CD4-positive, alpha-beta memory T cell (primary cell): ENCODE measurements at places on chromosomes 16 and 17. TPM values are rescaled to one million over a fixed set of nuclear protein-coding genes. Genes with fewer than 3 reads are reported as not detected.

The ST6GALNAC2 gene
- 3.3 TPM for total RNA-seq

DNA sequence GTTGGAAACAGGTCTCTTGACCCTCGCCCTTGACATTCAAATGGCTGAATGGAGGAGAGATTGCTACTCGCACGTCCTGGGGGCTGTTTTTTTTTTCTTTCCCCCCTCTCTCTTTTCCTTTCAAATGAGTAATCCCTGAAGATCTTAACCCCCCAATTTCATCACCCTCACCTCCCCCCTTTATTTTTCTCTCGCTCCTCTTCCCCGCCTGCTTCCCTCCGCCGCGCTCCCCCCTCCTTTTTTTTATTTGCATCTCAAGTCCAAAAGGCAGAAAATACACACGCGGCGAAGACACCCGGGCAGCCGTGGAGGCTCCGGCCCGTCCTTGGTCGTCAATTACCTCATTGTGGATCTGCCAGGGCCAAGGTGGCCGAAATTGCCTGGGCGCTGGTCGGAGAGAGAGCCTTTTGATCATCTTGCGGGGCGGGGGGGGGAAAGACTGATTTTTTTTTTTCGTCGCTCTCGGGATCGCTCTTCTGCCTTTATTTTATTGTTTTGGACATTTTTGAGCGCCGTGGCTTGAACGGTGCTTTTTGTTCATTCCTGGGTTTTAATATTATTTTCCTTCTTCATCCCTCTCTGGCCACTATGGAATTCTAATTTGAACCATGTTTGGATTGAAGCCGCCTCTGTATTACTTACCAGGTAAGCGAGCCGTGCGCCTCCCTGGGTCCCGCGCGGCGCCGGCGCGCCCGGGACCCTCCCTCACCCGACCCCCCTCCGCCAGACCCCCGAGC is 57.2 kb upstream of the GSE1 start:
- DNase-seq: peak; percentile 24
- H3K36me3 ChIP-seq: no peaks in the 10 kb centered on the region
- H3K27me3 ChIP-seq: no peaks in the 10 kb centered on the region
- H3K27ac ChIP-seq: peak overlapping the region; percentile 69
- H3K4me1 ChIP-seq: peaks cover 21% of the 10 kb centered on the region

The SLC9A5 gene
- 2.1 TPM for total RNA-seq

DNA sequence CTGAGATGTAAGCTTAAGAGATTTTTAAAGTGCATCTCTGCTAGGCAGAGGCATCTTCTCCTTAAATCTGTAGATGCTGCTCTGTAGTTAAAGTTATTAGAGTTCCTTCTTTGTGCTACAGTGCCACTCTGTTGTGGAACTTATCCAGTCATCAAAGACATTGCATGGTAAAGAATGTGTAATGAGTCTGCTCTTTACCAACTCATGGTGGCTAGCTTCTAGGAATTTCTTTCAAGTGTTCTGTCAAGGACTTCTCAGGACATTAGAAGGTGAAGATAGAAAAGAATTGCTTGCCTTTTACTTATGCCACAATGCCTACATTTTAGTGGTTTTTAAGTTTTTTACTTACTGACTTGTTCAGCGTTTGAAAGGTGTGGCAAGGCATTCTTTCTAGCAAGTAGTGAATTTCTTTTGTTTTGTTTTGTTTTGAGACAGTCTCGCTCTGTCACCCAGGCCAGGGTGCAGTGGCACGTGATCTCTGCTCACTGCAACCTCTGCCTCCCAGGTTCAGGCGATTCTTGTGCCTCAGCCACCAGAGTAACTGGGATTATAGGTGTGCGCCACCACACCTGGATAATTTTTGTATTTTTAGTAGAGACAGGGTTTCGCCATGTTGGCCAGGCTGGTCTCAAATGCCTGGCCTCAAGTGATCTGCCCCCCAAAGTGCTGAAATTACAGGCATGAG is 20.3 kb upstream of the ARL2BP start:
- H3K4me3 ChIP-seq: no peak overlapping the region
- DNase-seq: no peak
- H3K27ac ChIP-seq: no peak overlapping the region
- no peaks in the 10 kb centered on the region for H3K27me3 ChIP-seq
- peaks cover 57% of the 10 kb centered on the region for H3K36me3 ChIP-seq

DNA sequence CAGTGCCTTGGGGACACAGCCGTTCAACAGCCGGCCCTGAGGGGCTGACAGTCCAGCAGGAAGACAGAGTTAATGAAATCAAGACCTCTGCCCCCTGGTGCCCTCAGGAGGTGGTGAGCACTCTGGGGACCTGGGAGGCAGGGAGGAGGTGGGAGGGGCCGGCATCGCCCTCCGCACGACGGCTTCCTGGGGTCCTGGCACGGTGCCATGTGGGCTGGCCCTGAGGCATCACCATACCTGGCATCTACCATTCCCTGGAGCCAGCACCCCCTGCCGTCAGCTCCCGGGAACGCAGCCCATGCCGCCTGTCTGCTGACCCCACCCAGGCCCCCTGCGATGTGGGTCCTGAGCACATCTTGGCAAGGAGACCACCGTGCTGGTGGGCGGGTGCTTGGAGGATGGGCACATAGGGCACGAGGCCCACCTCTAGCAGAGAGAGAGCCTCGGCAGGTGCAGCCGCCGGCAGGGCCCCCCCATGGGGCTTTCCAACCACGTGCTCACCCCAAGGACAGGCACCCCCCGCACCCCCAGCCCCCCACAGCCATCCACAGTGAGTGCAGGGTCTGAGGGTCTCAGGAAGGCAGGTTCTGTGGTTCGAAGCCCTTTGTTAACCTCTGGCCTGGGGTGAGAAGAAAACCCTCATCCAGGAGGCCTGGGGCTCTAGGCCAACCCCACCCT is 52.5 kb downstream of the ZFPM1 start:
- no peak overlapping the region for H3K27ac ChIP-seq
- H3K36me3 ChIP-seq: no peaks in the 10 kb centered on the region
- no peaks in the 10 kb centered on the region for H3K27me3 ChIP-seq
- no peak overlapping the region for H3K4me3 ChIP-seq
- DNase-seq: peak; percentile 70

DNA sequence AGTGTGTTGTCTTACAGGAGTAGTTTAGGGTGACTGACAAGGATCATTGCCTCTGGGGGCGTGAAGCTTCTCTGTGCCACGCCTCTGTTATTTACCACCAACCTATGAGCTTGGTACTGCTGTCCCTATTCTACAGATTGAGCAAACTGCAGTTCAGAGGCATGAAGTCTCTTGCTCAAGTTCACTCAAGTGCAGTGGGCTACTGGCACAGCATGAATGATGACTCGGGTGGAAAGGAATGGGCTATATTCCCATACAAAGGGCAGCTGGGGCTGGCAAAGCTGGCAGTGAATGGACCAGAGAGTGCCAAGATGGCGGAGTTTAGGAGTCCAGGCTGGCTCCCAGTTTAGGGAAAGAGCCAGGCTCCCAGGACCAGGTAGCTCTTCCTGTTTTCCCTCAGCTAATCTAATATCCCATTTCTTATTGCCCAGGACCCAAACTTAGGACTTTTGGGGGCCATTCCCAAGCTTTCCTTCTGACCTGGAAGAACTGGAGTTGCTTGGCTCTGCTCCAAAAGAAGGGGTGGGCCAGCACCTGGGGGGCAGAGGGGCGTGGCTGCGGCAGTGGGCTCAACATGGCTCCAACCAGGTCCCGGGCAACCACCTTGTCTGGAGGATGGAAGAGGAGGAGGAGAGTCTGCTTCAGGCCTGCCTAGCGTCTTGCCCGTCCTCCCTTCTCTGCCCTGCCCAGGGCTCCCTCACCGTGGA is 12.9 kb downstream of the PLK1 start:
- peaks cover 22% of the 10 kb centered on the region for H3K36me3 ChIP-seq
- no peak overlapping the region for H3K27ac ChIP-seq
- H3K4me3 ChIP-seq: no peak overlapping the region
- no peak for DNase-seq

The UTS2R gene
- total RNA-seq: not detected

DNA sequence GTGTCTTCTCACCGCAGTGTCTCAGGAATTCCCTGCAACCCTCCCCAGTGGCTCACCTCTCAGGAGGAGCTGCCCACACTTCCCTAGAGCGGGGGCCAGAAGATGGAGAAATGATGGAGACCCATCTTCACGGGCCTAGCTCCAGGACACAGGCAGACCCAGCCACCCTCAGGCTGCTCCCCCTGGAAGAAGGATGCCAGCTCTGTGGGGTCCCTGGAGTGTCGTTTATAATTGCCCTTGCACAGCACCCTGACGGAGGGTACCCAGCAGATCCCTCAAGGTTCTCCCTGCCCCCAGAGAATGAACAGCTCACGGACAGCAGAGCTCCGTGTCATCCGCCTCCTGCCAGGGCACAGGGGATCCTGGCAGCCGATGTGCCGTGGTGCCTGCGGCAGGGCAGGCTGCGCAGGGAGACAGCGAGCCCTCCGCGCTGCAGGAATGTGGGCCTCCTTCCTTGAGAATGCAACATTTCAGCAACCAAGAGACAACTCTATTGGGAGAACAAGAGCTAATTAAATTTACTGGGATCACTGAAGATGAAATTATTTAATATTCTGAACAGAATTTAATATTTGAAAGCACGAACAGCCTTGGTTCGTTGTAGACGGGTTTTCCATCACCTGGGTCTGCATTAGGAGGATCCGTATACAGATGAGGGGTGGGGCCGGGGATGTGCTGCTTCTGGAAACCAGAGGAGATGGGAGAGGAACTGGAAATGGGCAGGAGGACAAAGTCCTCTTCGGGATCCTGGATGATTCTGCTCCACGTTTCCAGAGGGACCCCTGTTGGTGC is 21.0 kb upstream of the RBFOX3 start:
- no peak overlapping the region for H3K27ac ChIP-seq
- no peaks in the 10 kb centered on the region for H3K4me1 ChIP-seq
- no peak for DNase-seq
- H3K27me3 ChIP-seq: peaks cover 7% of the 10 kb centered on the region
- no peaks in the 10 kb centered on the region for H3K36me3 ChIP-seq

GRCh38 chr17:9232591-9233270 is 211.4 kb downstream of the NTN1 start:
- no peaks in the 10 kb centered on the region for H3K36me3 ChIP-seq
- no peak overlapping the region for H3K4me3 ChIP-seq
- no peak for DNase-seq

The CLEC18C gene
- 1.0 TPM for total RNA-seq

The C17orf50 gene
- total RNA-seq: not detected

The FBF1 gene
- 42.7 TPM for total RNA-seq

DNA sequence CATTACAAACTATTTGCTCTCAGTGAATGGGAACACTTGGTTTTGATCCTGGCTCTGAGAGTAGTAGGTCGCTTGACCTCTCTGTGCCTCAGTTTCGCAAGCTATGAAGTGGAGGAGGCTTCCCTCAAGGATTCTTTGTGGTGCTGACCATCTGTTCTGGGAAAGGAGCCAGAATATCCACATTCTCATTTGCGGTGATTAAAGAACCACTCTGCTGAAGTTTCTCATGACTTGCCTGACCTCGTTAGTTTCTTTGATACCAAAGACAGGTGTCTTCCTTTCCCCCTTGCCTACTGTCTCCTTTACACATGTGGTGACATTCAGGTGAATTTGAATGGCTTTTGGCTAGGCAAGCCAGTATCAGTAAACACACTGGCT is 116.0 kb downstream of the SNX29 start:
- no peaks in the 10 kb centered on the region for H3K36me3 ChIP-seq
- no peaks in the 10 kb centered on the region for H3K27me3 ChIP-seq
- DNase-seq: no peak
- peaks cover 34% of the 10 kb centered on the region for H3K4me1 ChIP-seq

GRCh38 chr17:78544881-78545755 is 32.1 kb downstream of the DNAH17 start:
- H3K4me1 ChIP-seq: no peaks in the 10 kb centered on the region
- no peak for DNase-seq
- H3K4me3 ChIP-seq: no peak overlapping the region

- H3K4me1 ChIP-seq: peaks cover 7% of the 10 kb centered on the region
- no peak for DNase-seq
- H3K4me3 ChIP-seq: no peak overlapping the region
- no peak overlapping the region for H3K27ac ChIP-seq
- no peaks in the 10 kb centered on the region for H3K36me3 ChIP-seq
- peaks cover 28% of the 10 kb centered on the region for H3K27me3 ChIP-seq
These were observed 18.0 kb upstream of the NAGS start for GRCh38 chr17:43986225-43986981.

- no peaks in the 10 kb centered on the region for H3K36me3 ChIP-seq
- peak; percentile 44 for DNase-seq
- H3K27me3 ChIP-seq: no peaks in the 10 kb centered on the region
- no peak overlapping the region for H3K4me3 ChIP-seq
- no peak overlapping the region for H3K27ac ChIP-seq
These were observed 96.1 kb upstream of the CDH5 start for GRCh38 chr16:66270333-66270927.

GRCh38 chr17:43309505-43310332 is 75.9 kb upstream of the RNU2-1 start:
- H3K4me3 ChIP-seq: no peak overlapping the region
- H3K4me1 ChIP-seq: no peaks in the 10 kb centered on the region
- DNase-seq: no peak
- no peak overlapping the region for H3K27ac ChIP-seq
- H3K36me3 ChIP-seq: no peaks in the 10 kb centered on the region
- no peaks in the 10 kb centered on the region for H3K27me3 ChIP-seq

GRCh38 chr16:55144651-55145050 is 179.4 kb upstream of the IRX6 start:
- H3K4me3 ChIP-seq: no peak overlapping the region
- no peaks in the 10 kb centered on the region for H3K36me3 ChIP-seq
- no peak for DNase-seq
- H3K4me1 ChIP-seq: no peaks in the 10 kb centered on the region
- H3K27ac ChIP-seq: no peak overlapping the region

The KRT17 gene
- not detected for total RNA-seq

The ZNF385C gene
- not detected for total RNA-seq

The EVI2A gene
- 133 TPM for total RNA-seq

The MTSS2 gene
- total RNA-seq: 1.8 TPM
